ENCODE measurements at places on chromosomes 6 and 20.

- no peak for DNase-seq
Measured at GRCh38 chr6:167987396-167988153, 9.9 kb upstream of the KIF25 start.

GRCh38 chr6:157471077-157471686, 90.2 kb downstream of the ZDHHC14 start:
- no peak for DNase-seq

- DNase-seq, result no peak
Measured at GRCh38 chr6:105921781-105922180, 164.4 kb upstream of the PRDM1 start.

GRCh38 chr6:11224252-11224965, 8.1 kb downstream of the NEDD9 start:
- no peak for DNase-seq

DNA sequence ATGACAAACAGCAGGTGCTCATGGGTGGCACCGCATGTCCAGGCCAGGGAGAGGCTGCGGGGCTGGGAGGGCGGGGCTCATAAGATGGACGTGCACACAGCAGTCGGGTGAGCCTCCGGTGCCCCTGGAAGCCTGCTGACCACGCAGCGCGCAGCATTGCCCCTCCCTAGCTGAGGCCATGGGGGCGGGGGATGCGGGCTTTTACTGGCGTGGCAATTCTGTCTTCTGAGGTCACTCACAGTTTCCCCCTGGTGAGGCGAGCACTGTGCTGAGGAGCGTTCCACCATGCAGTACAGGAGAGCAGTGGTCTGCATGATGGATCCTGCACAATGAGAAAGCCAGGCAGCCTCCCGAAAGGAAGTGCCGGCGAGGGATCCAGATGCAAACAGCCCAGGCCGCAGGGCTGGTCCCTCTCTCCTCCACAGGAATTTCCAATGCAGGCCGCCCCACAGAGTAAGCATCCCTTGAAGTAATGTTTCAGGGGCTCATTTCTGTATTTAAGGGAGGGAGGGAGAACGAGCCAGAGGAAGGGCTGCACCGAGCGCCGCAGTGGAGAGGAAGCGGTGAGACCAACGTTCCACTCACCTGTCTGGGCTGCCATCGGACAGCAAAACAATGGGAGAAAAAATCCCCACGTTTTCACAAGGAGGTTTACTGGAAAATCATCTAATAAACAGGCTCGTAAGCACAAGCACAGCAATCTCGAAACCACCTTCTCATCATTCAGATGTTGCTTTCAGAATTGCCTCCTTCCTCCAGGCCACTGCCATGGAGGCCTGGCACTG, 56.0 kb downstream of the IRF4 start:
- no peak for DNase-seq

DNA sequence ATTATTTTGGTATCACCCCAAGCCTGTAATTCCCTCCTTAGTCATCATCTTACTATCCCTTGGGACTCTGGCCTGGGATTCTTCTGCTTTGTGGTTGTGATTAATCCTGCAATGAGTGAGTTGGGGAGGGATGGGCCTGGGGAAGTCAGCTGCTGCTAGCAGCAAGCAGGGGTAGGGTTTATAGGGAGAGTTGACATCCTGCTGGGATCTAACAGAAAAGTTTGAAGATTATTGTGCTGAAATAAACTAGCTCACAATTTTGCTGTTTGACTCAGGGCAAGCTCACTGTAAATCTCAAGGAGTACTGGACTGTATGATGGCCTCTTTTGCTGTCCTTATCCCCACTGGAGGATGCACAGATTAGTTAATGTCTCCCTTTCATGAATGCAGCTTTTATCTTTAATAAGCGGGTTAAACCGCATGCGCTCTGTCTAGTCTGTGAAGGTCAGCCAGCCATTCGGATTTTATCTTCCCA, 83.4 kb downstream of the JARID2 start:
- no peak for DNase-seq

DNA sequence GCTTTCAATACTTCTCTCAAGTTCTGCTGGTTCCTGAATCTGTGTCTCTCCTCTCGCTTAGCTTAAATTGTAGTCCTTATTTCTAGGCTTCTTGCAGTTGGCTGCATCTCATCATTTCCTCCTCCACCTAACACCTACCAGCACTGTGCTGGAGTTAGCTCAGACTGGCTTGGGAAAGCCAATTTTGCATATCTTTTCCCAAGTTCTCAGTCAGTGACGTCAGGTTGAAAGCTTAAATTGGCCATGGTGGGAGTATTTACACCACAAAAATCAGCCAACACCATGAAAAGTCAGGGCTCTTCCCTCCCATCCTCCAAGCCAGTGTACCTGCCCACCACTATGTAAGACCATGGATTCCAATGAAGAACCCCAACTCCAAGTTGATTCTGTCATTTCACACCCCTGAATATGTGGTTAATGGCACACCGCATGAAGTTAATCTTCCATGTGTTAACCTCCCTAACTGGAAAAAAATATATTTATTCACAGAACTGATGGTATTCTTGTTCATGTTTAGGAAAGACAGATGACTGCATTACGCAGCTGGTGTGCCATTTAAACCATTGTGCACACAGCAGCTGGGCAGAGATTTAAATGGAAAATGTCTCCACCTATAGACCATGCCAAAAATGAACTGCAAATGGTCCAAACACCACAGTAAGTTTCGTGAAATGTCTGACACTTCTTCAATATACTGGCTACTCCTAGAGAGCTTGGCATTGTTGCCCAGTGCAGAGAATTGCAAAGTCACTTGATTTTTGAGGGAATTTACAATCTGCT, 274.1 kb upstream of the MAP3K7 start:
- DNase-seq, result no peak

DNA sequence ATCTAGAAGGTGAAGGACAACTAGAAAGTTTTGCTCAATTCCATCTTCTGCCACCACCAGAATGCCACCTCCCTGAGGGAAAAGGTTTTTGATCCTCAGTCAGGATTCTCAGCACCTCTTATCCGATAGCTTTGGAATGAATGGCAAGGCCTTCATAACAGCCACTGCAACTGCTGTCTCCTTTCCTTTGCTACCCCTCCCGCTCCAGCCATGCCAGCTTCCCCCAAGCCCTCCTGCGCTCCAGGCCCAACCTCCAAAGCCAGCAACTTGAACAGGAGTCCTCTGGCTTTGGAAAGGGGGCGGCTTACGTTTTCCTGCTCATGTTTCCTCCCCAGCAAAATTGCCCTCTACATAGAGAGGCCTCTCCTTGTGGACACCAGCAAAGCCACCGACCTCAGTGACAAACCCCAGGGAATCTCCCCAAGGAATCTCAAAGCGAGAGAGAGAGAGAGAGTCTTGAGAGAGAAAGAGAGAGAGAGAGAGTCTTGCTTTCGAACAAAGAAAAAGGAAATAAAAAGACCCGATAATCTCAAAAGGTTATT, 420 bp upstream of the BTN2A1 start:
- no peak for DNase-seq

- DNase-seq, result no peak
Measured at GRCh38 chr6:152004036-152004566, 196.6 kb downstream of the ESR1 start.

- DNase-seq, result no peak
Measured at GRCh38 chr6:48315051-48315719, 204.2 kb upstream of the PTCHD4 start.

DNA sequence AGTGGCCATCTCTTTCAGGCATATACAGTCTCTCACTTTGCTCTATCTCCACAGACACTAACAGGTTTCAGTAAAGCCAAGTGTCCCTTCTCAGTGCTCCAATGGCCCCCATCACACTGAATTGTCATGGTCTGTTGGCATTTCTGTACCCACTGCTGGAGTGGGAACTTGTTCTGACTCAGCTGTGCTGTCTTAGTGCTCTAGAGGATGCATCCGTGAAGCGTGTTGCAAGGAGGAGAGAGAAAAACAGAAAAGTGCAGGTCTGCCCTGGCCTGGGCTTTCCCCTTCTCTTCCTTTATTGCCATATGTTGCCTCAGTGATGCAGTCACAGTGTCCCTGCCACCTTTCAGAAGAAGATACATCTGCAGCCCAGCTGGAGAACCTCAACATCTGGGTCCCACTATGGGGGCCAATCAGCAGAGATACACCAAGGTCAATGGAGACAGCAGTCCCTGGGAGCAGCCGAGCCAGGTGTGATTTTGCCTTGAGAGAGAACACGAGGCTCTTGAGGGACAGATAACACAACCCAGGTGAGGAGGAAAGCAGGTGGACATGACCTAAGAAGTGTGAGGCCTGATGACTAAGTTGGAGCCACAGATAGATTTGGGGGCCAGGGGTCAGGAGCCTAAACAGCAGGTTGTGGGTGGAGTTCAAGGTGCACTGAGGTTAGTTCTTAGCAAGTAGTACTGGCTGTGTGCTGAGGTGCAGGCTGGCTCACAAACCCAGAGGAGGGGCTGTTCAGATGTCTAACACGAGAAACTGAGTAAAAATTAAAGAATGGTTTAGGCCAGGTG, 5.6 kb upstream of the PLCG1 start:
- no peak for DNase-seq

- DNase-seq, result no peak
Measured at GRCh38 chr6:6713657-6714056, 125.1 kb downstream of the LY86 start.

GRCh38 chr6:25833136-25833535, 1.3 kb upstream of the SLC17A1 start:
- no peak for DNase-seq

DNA sequence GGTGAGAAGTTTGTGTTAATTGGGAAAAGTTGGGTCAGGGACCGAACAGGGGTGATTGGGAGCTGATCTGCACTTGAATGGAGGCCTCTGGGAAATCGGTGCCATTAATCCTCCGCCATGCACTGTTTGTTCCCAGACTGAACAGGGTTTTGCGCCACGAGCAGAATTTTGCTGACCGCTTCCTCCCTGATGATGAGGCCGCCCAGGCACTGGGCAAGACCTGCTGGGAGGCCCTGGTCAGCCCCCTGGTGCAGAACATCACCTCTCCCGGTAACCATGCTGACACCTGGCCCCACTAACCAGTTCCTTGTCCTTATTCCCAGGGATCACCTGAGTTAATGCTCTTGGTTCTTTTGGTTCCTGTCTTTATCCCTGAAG, 21.7 kb downstream of the CUL9 start:
- DNase-seq, result no peak

- DNase-seq, result no peak
Measured at GRCh38 chr6:23659125-23659524, 466.9 kb upstream of the NRSN1 start.

- no peak for DNase-seq
Measured at GRCh38 chr20:62765432-62766070, 30.7 kb upstream of the MRGBP start.

DNA sequence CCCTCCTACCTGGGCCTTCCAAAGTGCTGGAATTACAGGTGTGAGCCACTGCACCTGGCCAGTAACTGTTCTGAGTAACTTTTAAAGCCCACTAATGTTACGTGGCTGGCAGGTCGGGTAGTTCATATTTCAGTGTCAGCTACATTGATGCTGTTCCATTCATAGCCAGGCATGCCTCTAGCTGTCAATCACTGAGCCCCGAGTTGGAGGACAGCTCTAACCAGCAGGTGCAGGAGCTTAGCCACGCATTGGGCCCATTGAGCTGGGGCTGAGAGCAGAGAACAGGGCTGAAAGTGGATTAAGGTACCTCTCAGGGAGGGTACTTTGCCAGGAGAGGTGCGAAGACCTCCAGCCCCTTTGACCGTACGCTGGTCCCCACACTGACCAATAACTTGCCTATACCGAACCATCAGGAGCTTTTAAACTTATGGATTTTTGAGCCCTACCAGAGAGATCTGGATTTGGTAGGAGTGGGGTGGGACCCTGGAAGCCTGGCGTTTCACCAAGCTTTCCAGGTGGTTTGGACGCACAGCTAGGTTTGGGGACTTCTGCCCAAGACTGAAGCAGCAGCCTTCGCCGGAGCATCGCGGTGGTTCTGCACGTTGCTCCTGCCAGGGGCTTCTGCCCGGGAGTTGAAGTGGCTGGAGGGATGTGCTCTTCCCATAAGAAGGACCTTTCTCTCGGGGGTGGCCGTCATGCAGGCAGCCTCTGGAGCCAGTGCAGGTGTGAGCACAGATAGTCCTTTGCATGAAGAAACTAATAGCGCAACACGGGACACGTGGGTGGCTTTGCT, 82.6 kb downstream of the SERAC1 start:
- no peak for DNase-seq

DNA sequence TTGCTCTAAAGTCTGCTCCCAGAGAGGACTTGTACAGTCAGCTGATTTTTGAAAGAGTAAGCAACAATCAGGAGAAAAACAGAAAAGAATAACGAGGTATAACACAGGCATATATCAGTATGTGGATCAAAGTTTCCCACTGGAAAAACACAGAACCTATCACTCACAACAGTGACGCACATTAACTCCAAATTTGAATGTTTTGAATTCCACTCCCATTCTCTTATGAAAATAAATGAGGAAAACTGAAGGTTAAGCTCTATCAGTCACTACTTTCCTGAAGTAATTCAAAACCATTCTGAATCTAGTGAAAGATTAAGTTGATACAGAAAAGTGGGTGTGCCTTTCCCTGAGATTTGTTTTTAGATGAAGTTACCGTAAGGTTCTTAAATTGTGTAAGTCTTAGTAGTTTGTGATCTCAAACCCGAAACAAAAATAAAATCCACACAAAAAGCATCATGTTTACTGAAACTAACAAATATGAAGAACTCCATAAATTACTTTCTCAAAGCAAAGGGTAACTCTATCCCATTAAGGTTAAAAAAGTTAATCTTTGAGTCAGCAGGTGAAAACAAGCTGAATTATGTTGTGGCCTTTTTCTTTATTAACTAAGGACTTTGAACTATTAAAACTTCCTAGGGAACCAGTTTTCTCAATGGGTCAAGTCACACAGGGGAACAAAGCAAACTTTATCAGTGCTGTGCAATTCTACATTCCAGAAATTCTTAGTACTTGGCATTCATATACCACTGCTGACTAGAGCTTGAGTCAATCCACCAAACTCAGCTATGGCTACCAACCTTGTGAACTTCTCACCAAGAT, 115.7 kb downstream of the OGFRL1 start:
- DNase-seq, result no peak

DNA sequence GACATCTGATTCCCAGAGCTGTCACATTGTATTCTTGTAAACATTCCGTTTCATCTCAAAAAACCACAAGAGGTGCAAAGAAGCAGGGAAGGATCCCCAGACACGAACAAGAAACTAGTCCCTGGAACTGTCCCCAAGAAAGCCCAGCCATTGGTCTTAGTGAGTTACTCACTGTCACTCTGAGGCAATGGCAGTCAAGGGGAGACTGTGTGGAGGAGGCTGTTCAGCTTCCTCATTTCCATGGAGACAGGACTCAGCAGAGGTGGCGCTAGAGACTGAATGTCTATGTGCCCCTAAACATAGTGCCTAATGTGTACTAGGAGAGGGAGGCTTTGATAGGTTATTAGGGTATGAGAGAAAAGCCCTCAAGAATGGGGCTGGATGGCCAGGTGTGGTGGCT, 11.1 kb downstream of the ULBP1 start:
- DNase-seq, result no peak

GRCh38 chr6:21900730-21901129, 307.2 kb downstream of the SOX4 start:
- DNase-seq, result no peak

GRCh38 chr20:2305029-2305428, 9.2 kb downstream of the TGM3 start:
- DNase-seq, result no peak

Data from activated naive CD4-positive, alpha-beta T cell (primary cell).